ENCODE measurements at places on chromosomes 16 and 17.

- no peak for DNase-seq
Observed at GRCh38 chr17:40087903-40088718, 12.3 kb downstream of the NR1D1 start.

GRCh38 chr16:85445064-85445778 is 167.9 kb upstream of the GSE1 start:
- no peak for DNase-seq

GRCh38 chr17:77498791-77499698 is 358.3 kb downstream of the SEC14L1 start:
- DNase-seq: no peak

DNA sequence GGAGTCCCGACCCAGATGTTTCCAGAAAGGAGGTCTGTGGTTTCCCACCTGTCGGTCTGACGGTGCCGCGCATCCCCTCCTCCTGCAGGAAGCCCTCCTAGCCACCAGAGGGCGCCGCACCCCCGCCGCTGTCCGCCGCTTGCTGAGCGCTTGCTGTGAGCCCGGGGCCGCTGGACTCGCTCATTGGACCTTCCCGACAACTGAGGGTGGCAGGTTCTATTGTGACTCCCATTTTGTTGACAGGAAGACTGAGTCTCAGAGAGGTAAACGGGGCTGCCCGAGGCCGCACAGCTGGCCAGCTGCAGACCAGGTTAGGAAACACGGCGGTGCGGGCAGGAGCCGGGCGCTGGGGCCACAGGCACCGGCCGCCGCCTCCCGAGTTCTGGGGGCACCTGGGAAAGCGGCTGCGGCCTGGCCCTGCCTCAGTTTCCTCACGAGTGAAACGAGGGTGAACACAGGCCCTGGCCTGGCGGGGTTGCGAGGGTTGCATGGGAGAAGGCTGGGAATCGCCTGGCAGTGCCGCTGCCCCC is 191.1 kb upstream of the CIBAR2 start:
- DNase-seq: peak; percentile 56

DNA sequence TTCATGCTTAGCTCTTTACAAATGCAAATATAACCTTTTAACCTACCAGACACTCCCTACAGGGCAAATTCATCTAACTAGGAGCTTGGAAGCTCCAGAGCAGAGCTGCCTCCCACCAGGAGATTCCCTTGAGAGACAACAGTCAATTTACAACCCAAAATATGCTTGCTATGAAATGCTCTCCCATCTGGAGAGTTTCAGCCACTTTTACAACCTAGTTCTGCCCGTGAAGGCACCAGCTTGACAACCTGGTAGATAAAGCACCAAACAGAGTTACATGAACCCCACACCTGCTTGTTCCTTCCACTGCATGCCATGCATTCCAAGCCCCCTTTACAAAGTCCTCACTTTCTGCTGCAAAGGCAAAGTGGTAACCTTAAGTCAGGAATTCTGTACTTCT is 215.3 kb upstream of the KIF2B start:
- no peak for DNase-seq

DNA sequence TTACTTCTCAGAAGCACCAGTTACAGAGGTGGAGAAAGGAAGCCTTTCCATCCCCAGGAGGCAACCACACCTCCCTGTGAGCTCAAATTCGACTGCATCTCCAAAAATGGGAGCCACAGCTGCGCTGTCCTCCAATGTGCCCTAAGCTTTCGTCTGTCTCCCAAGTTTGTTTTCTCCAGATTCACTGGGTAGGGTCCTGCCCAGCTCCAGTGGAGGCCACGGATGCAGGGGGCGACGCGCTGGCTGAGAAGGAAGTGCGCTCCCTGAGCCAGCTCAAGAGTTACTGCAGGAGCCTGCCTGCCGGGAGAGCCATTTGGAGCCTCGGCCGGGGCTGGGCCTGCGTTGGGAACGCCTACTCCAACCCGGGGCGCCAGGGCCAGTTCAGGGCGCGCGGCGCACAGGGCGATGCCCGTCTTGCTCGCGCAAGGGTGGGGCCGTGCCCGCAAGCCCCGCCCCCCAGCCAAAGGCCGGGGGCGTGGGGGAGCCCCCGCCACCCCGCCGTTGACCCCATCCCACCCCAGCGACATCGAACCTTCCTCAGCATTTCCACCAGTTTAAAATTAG is 19.5 kb downstream of the SIAH1 start:
- DNase-seq: peak; percentile 85

DNA sequence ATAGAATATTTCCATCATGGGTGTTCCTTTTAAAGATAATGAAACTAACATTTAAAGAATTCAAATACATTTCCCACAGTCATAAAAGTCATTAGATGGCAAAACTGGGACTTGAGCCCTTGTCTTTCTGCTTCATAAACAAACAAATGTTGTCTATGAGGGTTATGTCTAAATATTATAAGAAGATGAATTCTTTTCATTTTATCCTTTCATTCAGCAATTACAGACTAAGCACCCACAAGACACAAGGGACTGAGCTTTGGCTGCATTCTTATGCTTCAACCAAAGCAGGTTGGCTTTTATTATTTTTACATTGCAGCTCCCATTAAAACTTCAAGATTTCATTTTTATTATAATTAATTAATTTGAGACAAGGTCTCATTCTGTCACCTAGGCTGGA is 14.9 kb downstream of the SARM1 start:
- no peak for DNase-seq

DNA sequence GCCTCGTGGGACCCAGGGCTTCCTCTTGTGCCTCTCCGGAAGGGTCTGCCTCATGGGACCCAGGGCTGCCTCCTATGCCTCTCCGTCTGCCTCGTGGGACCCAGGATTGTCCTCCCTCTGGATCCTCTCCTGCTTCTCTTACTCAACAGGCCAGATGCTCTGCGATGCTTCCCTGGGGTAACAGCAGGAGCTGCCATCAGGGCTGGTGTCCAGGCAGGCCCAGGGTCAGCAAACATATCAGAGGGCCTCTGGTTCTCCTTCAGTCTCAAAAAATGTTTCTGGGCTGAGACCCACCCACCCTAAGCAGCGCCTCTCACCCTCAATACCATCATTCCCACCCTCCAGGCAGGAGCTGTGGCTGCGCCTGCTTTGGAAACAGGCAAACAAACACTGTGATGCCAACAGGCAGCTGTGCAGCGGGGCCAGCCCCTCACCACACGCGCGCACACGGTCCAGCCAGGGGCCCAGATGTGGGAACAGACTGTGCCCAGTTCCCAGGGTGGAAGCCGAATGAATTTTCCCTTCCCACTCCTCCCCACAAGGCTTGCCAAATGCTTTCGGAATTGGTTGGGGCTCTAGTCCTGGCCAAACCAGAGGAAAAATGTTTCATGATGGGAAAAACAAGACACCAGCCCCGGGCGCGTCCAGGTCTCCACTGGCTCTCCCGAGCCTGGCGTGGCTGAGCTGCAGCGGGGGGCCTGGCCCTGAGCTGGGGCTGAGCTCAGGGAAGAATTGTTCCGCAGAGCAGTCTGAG is 11.3 kb downstream of the TIMM22 start:
- DNase-seq: no peak

GRCh38 chr17:29086628-29087332 is 43.8 kb downstream of the PIPOX start:
- no peak for DNase-seq

DNA sequence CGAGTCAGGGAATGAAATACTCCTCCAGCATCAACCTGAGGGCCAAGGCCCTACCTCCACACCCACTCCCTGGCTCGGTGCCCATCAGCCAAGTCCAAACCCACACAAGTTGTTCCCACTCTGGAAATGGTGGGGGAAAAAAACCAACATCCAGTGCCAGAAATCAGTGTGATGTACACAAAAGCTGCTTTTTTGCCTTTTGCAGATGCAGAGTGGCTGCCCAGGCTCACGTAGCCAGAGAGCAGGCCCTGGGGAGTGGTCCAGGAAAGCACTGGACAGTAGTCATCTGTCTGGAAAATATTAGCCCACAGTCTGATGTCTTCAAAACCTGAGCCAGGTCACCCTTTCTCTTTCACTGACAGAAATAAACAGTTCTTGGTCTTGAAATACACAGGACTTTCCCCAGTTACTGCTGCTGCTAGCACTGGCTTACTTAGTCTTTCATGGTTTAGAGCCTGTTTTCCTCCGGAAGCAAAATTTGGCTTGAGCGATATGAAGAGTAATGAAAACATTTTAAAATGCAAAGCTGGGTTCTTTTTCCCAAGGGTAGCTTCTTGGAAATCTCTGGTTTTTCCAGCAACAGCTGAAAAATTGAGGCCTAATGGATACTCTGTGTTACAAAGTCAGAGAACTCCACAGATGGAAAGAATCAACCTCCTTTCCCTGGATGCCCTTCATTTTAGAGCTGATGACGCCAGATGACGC is 18.2 kb upstream of the NOS2 start:
- DNase-seq: no peak

DNA sequence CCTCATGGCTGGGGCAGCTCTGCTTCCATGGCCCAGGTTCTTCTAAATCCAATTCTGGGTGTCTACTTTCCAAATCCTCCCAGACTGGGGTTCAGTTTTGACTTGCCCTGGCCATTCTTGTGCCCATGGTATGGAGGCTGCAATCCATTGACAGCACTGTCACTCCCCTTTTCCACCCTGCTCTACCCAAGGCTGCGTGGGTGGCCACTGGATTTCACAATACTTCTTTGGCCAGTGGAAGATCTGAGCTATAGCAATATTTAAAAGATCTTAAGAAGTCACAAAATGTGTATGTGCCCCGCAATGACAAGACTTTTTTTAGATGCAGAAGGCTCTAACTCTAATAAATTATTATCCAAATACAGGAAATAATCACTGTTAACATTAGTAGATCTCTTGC is 329.4 kb upstream of the CCL2 start:
- DNase-seq: no peak

All from T-helper 2 cell (primary cell).